ENCODE measurements at places on chromosomes 7 and 10. TPM values are rescaled to one million over a fixed set of nuclear protein-coding genes. Genes with fewer than 3 reads are reported as not detected.

- no peaks in the 10 kb centered on the region for H3K4me1 ChIP-seq
- H3K27ac ChIP-seq = no peak overlapping the region
- no peak for DNase-seq
- H3K27me3 ChIP-seq = no peaks in the 10 kb centered on the region
- H3K36me3 ChIP-seq = no peaks in the 10 kb centered on the region
- no peak overlapping the region for H3K4me3 ChIP-seq
Observed at GRCh38 chr7:130296221-130296951, 3.4 kb downstream of the CPA4 start.

The NUPR2 gene
- not detected for polyA plus RNA-seq

DNA sequence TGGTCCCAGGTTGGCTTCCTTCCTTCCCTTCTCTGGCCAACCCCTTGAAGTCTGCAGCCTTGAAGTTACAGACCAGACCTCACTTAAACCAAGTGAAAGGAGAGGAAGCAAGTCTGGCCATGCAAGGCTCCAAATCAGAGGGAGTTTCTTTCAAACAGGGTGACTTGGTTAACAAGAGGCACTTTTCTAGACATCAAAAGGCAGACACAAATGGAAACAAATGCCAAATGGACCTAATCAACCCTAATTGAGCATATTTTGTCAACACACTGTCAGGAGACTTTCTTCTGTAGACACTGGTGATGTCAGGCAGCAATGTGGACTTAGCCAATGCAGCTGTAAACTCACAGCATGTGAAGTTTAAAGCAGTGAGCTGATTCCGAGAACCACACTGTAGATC is 282.7 kb upstream of the FZD8 start:
- no peaks in the 10 kb centered on the region for H3K4me1 ChIP-seq
- no peaks in the 10 kb centered on the region for H3K36me3 ChIP-seq
- DNase-seq = no peak
- H3K27me3 ChIP-seq = no peaks in the 10 kb centered on the region

The MMP21 gene
- polyA plus RNA-seq = not detected

- H3K36me3 ChIP-seq = no peaks in the 10 kb centered on the region
- H3K4me3 ChIP-seq = no peak overlapping the region
- no peaks in the 10 kb centered on the region for H3K4me1 ChIP-seq
- no peaks in the 10 kb centered on the region for H3K27me3 ChIP-seq
Observed at GRCh38 chr7:159099711-159100231, 44.9 kb downstream of the VIPR2 start.

The FAM25C gene
- polyA plus RNA-seq = not detected

The ANKRD30A gene
- polyA plus RNA-seq = not detected

- no peak overlapping the region for H3K4me3 ChIP-seq
- no peaks in the 10 kb centered on the region for H3K36me3 ChIP-seq
- H3K4me1 ChIP-seq = no peaks in the 10 kb centered on the region
- H3K27ac ChIP-seq = no peak overlapping the region
- DNase-seq = no peak
- H3K27me3 ChIP-seq = no peaks in the 10 kb centered on the region
Observed at GRCh38 chr7:50852901-50853300, 70.2 kb upstream of the GRB10 start.

The EPDR1 gene
- polyA plus RNA-seq = 1.2 TPM

DNA sequence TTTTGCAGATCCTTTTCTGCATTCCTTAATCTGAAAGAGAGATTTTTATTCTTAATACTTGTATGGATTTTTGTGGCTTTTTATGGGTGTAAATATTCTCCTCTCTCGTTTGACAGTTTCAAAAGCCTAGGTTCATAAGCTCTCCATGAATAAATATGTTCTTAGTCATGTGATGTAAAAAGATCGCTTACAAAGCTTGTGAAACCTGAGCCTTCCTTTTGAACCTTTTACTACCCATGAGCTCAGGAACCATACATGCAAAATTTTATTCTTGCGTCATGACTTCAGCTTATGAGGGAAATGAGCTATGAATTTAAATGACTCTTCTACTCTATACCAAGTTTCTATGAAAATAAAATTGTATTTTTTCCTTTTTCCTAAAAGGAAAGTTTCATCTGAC is 98.7 kb downstream of the POLL start:
- no peak overlapping the region for H3K4me3 ChIP-seq
- no peak for DNase-seq
- H3K27ac ChIP-seq = no peak overlapping the region
- no peaks in the 10 kb centered on the region for H3K36me3 ChIP-seq
- no peaks in the 10 kb centered on the region for H3K27me3 ChIP-seq
- no peaks in the 10 kb centered on the region for H3K4me1 ChIP-seq

- no peaks in the 10 kb centered on the region for H3K4me1 ChIP-seq
- no peak overlapping the region for H3K4me3 ChIP-seq
- H3K36me3 ChIP-seq = no peaks in the 10 kb centered on the region
- no peaks in the 10 kb centered on the region for H3K27me3 ChIP-seq
- no peak for DNase-seq
Observed at GRCh38 chr10:34003561-34003960, 669.1 kb upstream of the NRP1 start.

GRCh38 chr7:105906695-105907094 is 30.3 kb upstream of the ATXN7L1 start:
- DNase-seq = no peak
- H3K36me3 ChIP-seq = no peaks in the 10 kb centered on the region
- H3K4me1 ChIP-seq = no peaks in the 10 kb centered on the region
- H3K27me3 ChIP-seq = no peaks in the 10 kb centered on the region

The KCND2 gene
- polyA plus RNA-seq = not detected

- H3K4me1 ChIP-seq = peaks cover 84% of the 10 kb centered on the region
- no peak overlapping the region for H3K27ac ChIP-seq
- no peaks in the 10 kb centered on the region for H3K36me3 ChIP-seq
- H3K27me3 ChIP-seq = no peaks in the 10 kb centered on the region
- DNase-seq = no peak
Observed at GRCh38 chr7:24829787-24830186, 72.5 kb upstream of the GSDME start.

- H3K4me1 ChIP-seq = no peaks in the 10 kb centered on the region
- H3K36me3 ChIP-seq = no peaks in the 10 kb centered on the region
- no peak overlapping the region for H3K4me3 ChIP-seq
- no peaks in the 10 kb centered on the region for H3K27me3 ChIP-seq
- no peak for DNase-seq
Observed at GRCh38 chr10:132865171-132865631, 77.2 kb downstream of the CFAP46 start.

DNA sequence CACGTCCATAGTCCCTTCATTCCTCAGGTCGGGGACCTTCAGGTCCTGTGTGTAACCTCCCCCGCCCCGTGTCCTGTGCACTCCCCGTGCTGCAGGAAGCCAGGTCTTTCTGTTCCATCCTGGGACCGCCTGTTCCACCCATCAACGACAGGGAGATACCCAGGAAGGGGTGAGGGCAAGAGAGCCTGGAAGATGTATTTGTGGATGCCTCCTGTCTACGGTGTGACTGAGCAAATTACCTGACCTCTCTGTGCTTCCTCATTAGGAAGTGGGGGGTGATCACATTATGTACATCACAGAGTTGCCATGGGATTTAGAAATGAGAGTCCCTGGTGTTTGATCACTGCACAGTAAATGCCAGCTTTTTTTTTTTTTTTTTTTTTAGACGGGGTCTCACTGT is 46.3 kb downstream of the GRID2IP start:
- H3K4me1 ChIP-seq = peaks cover 14% of the 10 kb centered on the region
- DNase-seq = no peak
- H3K4me3 ChIP-seq = peak overlapping the region; percentile 82
- no peaks in the 10 kb centered on the region for H3K27me3 ChIP-seq

GRCh38 chr10:59868696-59869593 is 37.4 kb downstream of the CCDC6 start:
- H3K27ac ChIP-seq = no peak overlapping the region
- no peaks in the 10 kb centered on the region for H3K4me1 ChIP-seq
- no peak overlapping the region for H3K4me3 ChIP-seq

DNA sequence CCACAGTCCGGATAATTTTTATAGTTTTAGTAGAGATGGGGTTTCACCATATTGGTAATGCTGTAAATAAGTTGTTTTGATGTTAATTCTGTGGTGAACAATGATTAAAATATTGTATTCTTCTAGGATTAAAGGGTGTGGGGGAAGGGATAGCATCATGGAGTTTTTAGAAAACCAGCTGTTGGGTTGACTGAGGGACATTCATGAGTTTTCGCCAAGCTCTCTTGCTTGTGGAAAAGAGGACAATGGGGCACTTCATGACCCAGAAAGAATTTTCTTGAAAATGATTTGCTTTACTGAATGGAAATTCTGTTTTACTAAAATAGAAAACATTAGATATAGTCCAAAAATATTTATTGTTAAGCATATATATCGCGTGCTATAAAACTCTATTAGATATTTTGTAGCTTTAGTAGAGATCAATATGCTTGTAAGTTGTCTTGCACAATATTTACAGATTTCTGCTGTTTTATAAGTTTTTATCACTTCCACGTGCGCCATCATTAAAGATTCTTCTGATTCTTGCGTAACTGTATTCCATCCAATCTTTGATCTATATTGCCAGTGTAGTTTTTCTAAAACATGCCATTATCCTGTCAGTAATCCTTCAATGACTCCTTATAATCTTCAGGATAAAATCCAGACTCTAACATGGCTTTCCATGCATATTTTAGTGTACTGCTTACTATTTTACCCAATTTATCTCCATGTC is 41.8 kb downstream of the LCOR start:
- no peaks in the 10 kb centered on the region for H3K36me3 ChIP-seq
- H3K4me3 ChIP-seq = no peak overlapping the region
- H3K27ac ChIP-seq = peak overlapping the region; percentile 14
- H3K4me1 ChIP-seq = peaks cover 3% of the 10 kb centered on the region
- H3K27me3 ChIP-seq = no peaks in the 10 kb centered on the region
- no peak for DNase-seq

- H3K4me3 ChIP-seq = no peak overlapping the region
- DNase-seq = no peak
- no peaks in the 10 kb centered on the region for H3K36me3 ChIP-seq
- no peak overlapping the region for H3K27ac ChIP-seq
- no peaks in the 10 kb centered on the region for H3K27me3 ChIP-seq
Observed at GRCh38 chr10:17219024-17219423, 9.0 kb upstream of the VIM start.

GRCh38 chr7:131521651-131522163 is 34.7 kb downstream of the PODXL start:
- no peak overlapping the region for H3K27ac ChIP-seq
- no peak overlapping the region for H3K4me3 ChIP-seq
- DNase-seq = no peak
- no peaks in the 10 kb centered on the region for H3K36me3 ChIP-seq

GRCh38 chr7:156155988-156156733 is 343.9 kb upstream of the SHH start:
- H3K27me3 ChIP-seq = no peaks in the 10 kb centered on the region
- H3K36me3 ChIP-seq = no peaks in the 10 kb centered on the region
- no peak overlapping the region for H3K27ac ChIP-seq

The SPDYE2B gene
- not detected for polyA plus RNA-seq

DNA sequence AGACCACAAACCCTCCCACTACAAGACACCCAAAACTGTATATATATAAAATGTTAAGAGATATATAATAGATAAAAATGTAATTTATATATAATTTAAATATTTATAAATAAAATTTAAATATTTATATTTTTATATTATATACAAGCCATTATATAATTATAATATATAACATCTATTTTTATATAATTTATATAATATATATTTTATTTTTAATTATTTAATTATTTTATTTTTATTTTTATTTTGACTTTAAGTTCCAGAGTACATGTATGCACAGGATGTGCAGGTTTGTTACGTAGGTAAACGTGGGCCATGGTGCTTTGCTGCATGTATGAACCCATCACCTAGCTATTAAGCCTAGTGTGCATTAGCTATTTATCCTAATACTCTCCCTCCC is 1090.2 kb downstream of the NXPH1 start:
- H3K27me3 ChIP-seq = no peaks in the 10 kb centered on the region
- H3K27ac ChIP-seq = no peak overlapping the region
- no peak for DNase-seq
- H3K36me3 ChIP-seq = no peaks in the 10 kb centered on the region
- H3K4me3 ChIP-seq = no peak overlapping the region
- H3K4me1 ChIP-seq = no peaks in the 10 kb centered on the region
